ENCODE measurements at places on chromosomes 12 and 14.

GRCh38 chr12:120659151-120659525, 18.7 kb downstream of the CABP1 start:
- DNase-seq, result no peak

DNA sequence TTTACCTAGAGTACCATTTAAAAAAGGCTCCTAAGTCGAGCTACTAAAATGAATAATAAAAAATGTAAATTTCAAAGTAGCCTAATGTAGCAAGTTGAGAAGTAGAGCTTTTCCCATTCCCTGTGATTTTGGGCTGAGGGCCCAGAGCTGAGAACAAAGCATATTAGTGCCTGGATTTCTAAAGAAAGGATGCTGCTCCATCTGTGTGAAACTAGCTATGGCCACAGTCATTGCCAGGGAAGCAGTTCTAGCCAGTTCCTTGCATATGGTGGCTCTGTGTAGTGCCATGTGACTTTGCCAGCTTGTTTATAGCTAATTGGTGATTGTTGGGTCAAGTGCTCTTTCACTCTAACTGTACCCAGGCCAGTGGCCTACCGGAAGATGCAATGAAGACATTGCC, 20.4 kb upstream of the FBXO33 start:
- DNase-seq, result no peak

- no peak for DNase-seq
Measured at GRCh38 chr12:21566223-21566906, 38.3 kb downstream of the GYS2 start.

DNA sequence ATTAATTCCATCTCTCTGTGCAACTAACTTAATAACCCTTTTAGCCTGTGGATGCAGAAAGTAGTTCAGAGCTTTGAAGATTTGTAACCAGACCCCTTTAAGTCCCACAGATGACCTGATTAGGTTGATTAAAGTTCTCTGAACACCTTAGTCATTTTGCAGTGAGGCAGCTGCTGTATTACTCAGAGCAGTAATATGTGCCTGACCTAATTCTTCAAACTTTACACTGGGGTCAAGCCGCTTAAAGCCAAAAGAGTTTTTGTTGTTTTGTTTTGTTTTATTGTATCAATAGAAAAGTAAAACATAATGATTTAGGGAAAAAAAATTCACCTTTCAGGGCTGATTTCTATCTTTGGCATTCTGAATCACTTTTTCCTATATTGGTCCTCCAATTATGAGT, 78.6 kb upstream of the PLEKHG7 start:
- no peak for DNase-seq

DNA sequence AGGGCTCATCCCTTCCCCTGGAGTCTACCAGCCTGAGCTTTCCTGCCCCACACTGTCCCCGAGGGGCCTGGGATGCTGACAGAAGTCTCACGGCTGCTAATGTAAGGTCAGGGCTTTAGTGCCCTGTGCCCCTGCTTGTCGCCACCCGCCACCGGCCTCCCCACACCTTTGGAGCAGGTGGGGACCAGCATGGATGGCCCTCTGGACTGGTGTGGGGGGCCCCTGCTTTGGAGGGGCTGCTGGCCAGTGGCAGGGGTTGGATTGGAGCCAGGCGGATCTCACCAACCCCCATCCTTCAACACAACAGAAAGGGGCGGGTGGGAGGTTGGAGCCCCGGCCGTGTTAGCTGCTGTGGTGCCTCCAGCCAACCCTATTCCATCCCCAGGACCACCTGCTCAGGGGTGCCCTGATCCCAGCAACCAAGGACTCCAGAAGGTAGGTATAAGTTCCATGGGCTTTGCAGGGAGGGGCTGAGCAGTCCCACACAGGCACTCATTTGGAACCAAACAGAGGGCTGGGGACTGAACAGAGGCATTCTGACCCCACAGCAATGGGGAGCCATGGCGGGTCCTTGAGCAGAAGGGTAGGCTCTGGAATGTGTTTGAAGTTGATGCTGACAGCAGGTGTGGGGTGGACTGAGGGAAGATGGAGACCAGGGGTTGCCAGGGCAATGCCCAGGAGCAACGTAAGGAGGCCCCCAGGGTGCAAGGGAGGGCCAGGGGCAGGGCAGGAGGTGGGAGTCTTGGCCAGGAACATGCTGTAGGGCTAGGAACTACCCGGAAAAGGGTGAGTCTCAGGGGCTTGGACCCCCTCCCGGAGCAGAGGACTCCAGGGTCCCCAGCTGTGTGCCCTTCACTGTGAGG, 145.1 kb upstream of the C14orf180 start:
- no peak for DNase-seq

GRCh38 chr12:79681008-79681590, 9.7 kb downstream of the PAWR start:
- no peak for DNase-seq

DNA sequence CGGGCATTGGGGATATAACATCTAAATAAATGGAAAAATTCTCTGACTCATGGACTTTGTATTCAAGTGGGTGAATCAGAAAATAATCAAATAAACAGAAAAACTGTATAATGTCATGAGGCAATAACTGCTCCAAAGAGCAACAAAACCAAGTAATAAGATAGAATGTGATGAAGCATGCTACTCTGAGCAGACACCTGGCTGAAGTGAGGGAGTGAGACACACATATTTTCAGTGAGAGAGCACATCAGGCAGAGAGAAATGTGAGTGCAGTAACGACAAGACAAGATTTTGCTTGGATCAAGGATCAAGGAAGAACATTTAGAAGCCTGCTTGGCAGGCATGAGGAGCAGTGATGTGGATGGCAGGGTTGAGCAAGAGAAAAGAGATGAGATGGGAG, 75.8 kb upstream of the CCDC91 start:
- DNase-seq, result no peak

GRCh38 chr14:72717220-72717619, 176.7 kb downstream of the DPF3 start:
- no peak for DNase-seq

DNA sequence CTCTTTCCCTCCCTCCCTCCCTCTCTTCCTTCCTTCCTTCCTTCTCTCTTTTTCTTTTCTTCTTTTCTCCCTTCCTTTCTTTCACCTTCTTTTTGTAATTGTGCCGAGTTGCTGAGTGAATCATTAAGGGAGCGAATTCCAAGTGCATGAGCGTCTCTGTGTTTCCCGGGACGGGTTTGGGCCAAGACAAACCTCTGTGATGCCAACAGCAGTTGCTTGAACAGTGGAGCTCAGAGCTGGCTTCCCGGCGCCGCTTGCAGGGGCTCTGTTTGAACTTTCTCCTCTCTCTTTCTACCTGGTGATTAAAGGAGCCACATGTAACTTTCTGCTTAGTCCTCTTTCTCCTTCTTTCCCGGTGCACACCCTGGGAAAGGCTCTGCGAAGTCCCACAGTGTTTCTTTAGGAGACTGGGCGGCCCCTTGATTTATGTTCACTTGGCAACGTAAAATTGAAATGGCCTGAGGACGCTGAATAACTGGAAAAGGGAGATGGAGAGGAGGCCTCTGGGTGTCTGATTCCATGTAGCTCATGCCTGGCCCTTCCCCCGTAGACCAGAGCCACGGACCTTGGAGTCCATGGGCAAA, 33.7 kb upstream of the MAP1LC3B2 start:
- peak; percentile 92 for DNase-seq

DNA sequence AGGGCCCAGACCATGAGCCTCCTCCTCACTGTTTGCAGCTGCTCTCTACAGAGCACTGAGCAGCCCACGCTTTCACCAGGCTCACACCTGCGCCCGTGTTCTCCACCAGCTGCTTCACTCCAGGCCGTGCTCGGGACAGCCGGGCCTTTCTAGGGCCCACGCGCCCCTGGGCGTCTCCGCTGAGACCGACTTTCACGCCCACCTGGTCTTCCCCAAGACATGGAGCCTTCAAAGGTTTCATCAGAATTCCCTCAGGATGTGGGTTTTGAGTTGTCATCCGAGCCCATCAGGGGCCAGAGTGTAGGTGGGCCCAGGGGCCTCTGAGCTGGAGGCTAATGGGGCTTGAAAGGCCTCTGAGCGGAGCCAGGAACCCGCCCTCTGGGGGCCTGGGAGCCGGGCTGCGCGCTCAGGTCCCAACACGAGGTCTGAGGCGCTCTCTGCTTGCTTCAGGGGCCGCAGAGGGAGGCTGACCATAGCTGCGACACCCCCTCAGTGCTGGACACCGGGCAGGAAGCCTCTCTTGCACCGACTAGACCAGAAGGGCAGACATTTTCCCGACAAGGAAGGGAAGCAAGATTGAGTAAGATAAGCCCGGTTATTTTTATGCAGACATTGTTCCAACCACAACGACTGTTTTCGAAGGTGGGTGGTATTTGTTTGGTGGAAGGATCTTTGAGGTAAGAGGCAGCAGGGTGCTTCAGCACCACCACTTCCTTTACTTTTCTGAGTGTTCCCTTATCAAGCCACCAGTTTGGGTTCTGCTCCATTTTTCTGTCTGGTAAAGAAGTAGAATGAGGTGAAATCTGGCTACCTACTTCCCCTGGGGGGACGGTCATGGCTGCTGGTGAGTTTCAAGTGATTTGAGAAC, 125.0 kb upstream of the FUT8 start:
- DNase-seq, result no peak

DNA sequence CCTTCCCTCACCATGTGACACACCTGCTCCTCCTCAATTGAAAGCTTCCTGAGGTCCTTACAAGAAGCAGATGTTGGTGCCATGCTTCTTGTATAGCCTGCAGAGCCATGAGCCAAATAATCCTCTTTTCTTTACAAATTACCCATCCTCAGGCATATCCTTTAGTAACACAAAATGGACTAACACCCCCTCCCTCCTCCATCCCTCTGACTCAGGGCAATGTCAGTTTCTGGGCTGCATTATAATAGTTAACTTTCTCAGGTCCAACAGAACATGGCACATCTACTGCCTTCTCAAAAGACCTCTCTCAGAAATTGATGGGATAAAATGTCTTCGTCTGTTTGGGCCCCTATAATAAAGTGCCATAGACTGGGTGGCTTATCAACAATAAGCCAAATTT, 287.0 kb downstream of the DPF3 start:
- DNase-seq, result no peak
